GM04504 (cell line): ENCODE measurements at places on chromosomes 5 and 9.
A peak's percentile ranks its signal among the peaks of the same experiment; 100 is the strongest.

- peak; percentile 91 for DNase-seq
These were observed 7.3 kb downstream of the CDC14B start for GRCh38 chr9:96612105-96612965.

GRCh38 chr9:5435912-5436311 lies 1.8 kb downstream of the PLGRKT start:
- no peak for DNase-seq

- DNase-seq = no peak
These were observed 458.5 kb downstream of the TLR4 start for GRCh38 chr9:118162716-118163115.

DNA sequence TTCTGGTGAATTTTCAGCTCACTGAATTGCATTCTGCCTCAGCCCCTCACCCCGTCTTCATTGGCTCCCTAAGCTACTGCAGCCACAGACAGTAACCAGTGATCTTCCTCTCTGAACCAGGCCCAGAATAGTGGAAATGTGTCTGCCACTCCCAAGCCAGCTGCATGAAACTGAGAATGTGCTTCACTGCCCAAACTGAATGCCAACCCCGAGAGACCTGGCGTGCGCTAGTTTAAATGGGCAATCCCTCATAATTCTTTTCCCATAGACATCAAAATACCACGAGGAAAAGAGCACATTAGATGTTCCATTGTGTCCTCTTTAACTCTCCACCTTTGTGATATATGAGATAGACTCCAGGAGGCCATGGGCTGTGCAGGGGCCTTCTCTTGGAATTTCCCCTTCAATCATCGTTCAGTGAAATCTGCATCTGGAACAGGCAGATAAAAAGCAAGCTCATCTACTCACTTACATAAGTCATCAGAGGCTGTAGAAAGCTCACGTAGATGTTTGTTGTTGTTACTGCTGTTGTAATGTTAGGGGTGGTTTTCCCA lies 320.2 kb downstream of the NFIB start:
- no peak for DNase-seq

DNA sequence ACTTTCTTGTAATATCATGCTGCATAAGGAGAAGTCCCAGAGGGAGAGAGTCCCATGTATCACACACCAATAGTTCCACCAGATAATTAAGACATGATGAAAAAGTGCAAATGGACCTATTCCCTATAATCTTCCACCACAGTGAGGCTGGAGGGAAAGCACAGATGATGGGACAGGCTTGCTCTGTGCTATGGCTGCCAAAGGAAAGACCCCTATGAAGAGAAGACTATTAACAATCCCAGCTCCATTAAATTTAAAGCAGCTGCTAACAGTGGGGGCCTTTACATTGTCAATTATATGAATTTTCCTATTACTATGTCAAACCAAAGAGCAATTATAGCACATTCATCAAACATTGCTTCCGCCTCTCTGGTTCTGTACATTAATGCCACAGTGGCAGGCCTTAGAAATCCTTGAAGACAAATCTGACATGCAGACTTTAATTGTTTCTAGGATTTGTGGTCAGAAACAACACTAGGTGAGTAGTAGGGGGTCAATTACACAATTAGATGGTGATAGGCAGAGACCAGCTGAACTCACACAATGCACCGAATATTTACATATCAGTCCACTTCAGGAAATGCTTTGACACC lies 551.3 kb downstream of the TLE1 start:
- no peak for DNase-seq

DNA sequence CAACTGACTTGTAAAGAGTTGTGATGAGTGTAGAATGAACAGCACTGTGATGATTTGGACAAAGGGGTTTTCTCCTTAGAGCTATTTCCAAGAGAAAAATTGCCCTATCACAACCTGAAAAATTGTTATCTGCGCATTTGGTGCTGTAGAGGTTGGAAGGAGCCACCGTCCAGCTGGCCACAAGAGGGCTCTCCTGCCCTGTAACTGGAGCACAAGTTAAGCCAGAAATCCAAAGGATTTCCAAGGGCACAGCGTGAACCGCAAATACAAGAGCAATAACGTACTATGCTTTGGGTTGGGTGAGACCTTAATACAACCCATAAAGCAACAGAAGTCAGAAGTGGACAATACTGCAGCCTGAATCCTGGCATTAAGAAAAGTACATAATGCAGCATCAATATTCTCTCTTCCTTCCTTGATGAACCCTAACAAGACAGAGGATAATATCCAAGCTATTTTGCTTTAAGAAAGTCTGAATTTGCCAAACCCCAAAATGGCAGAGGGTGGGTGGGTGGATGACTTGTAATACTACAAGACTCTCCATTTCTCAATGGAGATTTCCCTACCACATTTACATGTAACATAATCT lies 56.8 kb upstream of the SMIM32 start:
- peak; percentile 28 for DNase-seq

GRCh38 chr5:78799266-78800017 lies 150.9 kb upstream of the LHFPL2 start:
- no peak for DNase-seq

DNA sequence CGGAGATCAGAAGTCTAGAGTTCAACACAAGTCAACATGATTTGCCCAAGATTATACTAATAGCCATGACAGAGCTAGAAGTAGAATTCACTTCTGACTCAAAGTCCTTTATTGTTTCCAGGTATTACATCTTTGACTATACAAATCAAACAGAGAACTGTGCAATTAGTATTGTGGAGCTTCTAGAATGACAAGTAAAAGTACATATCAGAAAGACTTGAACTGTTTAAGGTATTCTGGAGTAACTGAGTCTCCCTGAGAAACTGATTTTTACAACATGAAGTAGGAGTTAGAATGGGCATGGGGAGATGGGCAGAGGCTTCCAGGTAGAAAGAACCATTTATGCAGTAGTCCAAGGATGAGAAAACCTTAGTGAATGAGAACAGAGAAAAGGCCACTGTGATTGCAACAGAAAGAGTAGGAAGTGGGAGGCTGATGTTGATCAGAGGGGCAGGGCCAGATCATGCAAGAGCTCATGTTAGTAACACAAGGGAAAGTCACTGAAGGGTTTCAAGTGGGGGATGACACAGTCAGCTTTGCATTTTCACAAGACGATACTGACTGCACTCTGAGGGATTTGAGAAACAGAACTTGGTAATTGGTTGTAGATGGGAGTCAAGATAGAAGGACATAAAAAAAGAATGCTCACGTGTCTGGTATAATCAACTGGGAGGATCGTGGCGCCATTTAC lies 280.7 kb downstream of the RFX3 start:
- no peak for DNase-seq

GRCh38 chr5:57721226-57721625 lies 238.6 kb upstream of the ACTBL2 start:
- no peak for DNase-seq

GRCh38 chr5:31853398-31854135 lies 214.6 kb downstream of the PDZD2 start:
- DNase-seq = no peak

DNA sequence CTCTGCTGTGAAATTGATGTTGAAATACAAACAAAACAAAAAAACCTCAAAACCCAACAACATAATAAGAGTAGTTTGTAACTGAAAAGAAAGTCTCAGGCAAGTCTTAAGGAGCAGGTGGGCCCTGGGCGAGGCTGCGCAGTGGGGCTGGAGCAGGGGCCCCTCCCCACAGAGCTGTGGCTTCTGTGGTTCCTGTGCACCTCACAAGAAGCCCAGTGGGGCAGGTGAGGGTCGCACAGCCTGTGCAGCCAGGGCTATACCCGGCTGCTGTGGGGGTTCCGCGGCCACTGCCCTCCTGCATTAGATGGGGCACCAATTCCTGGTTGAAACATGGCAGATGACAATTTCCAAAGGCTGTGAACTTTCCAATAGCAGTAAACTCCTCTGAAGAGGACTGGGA lies 75.3 kb downstream of the TRIO start:
- no peak for DNase-seq

- DNase-seq = no peak
These were observed 19.6 kb downstream of the TCF7 start for GRCh38 chr5:134133995-134134541.

DNA sequence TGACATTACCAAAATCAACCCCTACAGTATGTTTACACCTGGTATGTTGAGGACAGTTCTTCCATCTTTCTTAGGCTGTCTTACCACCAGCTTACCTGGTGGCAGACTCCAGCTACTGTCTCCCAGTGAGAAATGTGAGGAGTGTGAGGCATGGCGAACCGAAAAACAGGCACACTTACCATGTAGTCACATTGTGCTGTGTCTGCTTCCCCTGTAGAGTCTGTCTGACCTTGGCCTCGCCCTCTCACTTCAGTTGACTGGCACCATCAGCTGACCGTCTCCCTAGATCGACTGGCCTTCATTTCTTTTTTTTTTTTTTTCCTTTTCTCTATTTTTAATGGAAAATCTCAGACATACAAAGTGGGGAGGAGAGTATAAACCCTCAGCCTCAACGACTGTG lies 4.9 kb downstream of the ACO1 start:
- DNase-seq = no peak

GRCh38 chr9:135402048-135402738 lies 77.4 kb upstream of the PPP1R26 start:
- no peak for DNase-seq

DNA sequence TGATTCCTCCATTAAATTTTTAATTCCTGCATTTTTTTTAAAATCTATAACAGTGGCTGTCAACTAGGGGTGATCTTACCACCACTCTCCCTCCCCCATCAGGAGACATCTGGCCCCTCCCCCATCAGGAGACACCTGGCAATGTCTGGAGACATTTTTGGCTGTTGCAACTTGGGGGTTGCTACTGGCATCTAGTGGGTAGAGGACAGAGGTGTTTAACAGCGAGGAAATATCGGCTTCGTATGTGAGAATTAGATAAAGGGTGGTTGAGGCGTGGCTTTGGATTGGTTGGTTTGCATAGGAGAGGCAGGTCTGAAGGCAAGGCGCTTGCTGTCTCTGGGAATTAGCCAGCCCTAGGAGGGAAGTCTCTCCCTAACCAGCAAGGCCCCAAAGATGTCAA lies 10.5 kb downstream of the CDHR2 start:
- DNase-seq = no peak

- DNase-seq = peak; percentile 81
These were observed 96.8 kb downstream of the ZNF608 start for GRCh38 chr5:124649491-124650146.

DNA sequence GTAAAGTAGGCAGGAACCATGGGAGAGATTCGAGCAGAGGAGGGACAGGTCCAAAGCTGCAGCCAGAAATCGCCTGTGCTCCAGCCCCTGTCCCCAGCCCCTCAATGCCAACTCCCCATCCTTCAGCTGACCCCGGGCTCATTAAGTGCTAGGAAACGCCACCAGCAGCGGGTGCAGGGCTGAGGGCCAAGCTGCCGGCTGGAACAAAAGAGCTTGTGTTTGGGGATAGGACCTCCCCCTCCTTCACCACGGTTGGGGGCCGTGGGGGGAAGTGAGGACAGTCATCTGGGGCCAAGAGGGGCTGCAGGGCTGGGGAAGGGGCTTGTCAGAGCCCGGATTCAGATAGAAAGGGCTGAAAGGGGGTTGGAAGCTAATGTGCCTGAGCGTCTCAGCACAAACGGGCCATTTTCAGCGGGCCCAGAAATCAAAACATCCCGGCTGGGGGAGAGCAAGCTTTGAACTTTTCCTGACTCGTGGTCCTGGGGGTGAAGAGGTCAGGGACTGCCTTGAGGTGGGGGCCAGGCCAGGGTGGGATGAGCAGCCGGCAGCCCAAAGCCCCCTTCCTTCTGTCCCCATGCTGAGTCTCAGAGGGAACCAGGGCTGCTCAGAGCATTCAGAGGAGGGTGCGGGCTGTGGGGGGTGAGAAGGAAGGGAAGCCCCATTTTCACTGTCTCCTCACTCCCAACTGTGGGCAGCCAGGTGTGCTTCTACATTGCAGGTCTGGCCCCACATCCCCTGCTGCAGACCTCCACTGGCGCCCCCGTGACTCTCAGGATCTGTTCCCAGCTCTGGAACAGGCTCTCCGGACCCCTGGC lies 69.4 kb upstream of the DAB2IP start:
- no peak for DNase-seq

- DNase-seq = no peak
These were observed 46.5 kb downstream of the TARS1 start for GRCh38 chr5:33487236-33487635.

DNA sequence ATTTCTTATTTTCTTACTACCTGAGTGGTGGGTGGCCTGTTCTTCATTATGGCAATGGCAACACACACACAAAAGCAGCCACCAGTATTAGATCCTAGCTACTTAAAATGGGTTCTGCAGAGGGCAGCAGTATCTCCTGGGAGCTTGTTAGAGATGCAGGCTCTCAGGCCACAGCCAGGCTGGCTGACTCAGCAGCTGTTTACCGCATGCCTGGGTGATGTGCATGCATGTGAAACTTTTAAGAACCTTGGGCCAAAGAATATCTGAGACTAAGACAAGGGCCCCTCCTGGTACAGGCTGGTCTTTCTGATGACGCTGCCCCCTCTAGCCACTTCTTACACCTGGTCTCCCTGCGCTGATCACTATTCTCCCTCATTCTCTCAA lies 399.0 kb downstream of the MED10 start:
- DNase-seq = no peak

- no peak for DNase-seq
These were observed 480.5 kb downstream of the KDM4C start for GRCh38 chr9:7238247-7238637.

DNA sequence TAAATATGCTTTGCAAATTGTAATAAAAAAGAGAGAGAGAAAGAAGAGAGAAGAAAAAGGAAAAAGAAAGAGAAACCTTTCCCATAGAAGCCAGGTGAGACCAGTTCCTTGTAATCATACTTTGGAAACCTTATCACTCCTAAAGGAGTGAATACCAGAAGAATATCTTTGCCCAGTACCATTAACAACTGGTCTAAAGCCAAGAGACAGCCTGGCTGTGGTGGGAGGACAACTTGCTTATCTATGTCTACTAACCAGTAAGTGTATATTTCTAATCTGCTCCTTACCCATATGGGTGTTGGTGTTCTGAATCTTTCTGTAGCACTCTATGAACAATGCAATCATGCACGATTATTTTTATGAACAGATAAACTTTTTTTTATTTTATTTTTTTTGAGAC lies 10.5 kb upstream of the TXN start:
- no peak for DNase-seq

GRCh38 chr9:110006657-110007056 lies 201.3 kb downstream of the C9orf152 start:
- no peak for DNase-seq

GRCh38 chr5:18050776-18051175 lies 416.5 kb downstream of the TAF11L14 start:
- no peak for DNase-seq
